ENCODE measurements at places on chromosomes 6 and 20.
A peak's percentile ranks its signal among the peaks of the same experiment; 100 is the strongest.

- DNase-seq: peak; percentile 90
Observed at GRCh38 chr20:973785-974194, 28.3 kb downstream of the RSPO4 start.

- DNase-seq: peak; percentile 81
Observed at GRCh38 chr6:123925350-123925749, 121.7 kb downstream of the NKAIN2 start.

- no peak for DNase-seq
Observed at GRCh38 chr20:3459881-3460307, 10.9 kb upstream of the ATRN start.

DNA sequence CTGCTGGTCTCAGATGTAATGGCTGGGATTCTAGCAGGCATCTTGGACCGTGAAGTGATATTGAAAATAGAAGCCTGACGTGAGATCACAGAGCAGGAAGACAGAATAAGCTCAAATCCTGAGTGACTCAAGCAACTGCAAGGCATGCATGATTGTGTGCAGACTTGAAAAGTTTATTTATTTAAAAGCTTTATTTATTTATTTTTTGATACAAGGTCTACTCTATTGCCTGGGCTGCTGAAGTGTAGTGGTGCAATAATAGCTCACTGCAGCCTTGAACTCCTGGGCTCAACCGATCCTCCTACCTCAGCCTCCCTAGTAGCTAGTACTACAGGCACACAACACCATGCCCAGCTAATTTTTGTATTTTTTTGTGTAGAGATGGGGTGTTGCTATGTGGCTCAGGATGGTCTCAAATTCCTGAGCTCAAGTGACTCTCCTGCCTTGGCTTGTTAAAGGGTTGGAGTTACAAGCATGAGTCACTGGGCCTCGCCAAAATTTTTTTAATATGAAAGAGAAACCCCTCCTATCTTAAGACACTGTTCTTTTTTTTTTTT, 40.1 kb upstream of the RNF144B start:
- no peak for DNase-seq

All from OCI-M1 (cell line).